ENCODE measurements at places on chromosomes 3 and 15.

GRCh38 chr3:25266677-25267076 is 161.4 kb upstream of the RARB start:
- DNase-seq, result no peak

- no peak for DNase-seq
These were observed 7.6 kb downstream of the SLC9A9 start for GRCh38 chr3:143840636-143841035.

DNA sequence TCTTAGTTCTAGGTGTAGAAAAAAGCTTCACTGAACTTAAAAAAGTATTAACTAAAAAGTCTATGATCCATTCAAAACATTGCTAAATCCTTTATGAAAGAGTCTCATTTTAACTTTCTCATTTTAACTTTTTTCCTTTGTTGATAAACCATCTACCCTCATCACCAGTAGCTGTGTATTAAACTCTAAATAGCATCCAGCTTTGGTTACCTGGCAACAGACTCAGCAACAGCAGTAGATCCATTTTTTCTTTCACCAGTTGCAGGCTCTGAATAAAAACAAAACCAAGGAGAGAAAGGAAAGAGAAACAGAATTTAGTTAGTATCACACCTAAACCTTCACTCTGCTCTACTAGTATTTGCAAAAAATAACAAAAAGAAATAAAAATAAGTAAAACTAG is 51.6 kb downstream of the TP53BP1 start:
- no peak for DNase-seq

DNA sequence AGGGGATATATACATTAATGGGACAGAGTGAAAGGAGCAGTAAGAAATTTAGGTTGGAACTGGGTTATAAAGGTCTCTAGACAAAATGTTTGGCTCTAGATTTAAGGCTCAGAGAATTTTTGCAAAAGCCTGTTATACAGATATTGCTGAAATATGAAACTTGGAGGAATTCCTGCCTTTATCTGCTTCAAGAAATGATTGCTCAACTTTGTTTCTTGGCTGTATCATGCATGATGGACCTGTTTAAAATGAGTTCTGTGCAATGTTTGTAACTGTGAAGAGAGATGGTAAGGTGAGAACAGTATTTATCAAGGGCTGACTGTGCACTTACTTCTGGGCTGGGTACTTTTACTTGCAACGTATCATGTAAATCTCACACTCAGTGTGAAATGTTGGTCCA is 3.3 kb downstream of the CRYBG3 start:
- DNase-seq, result no peak

DNA sequence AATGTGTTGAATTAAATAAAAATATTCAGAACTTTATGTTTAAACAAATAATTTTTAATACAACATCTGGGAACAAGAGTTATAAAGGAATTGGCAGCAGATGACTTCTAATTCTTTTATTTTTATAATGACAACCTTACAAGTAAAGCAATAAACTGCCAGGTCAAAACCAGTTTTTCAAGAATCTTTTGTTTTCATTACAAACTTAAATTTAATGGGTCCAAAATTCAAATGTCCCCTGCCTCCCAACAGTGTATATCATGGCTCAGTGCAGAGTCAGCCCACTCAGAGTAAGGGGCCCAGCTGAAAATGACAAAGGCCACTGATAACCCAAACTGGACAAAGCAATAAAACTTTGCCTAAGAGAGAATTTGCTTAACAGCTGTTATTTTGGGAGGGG is 81.5 kb downstream of the STRIT1 start:
- no peak for DNase-seq

- DNase-seq, result no peak
These were observed 83.5 kb downstream of the ADAMTS9 start for GRCh38 chr3:64604313-64604712.

DNA sequence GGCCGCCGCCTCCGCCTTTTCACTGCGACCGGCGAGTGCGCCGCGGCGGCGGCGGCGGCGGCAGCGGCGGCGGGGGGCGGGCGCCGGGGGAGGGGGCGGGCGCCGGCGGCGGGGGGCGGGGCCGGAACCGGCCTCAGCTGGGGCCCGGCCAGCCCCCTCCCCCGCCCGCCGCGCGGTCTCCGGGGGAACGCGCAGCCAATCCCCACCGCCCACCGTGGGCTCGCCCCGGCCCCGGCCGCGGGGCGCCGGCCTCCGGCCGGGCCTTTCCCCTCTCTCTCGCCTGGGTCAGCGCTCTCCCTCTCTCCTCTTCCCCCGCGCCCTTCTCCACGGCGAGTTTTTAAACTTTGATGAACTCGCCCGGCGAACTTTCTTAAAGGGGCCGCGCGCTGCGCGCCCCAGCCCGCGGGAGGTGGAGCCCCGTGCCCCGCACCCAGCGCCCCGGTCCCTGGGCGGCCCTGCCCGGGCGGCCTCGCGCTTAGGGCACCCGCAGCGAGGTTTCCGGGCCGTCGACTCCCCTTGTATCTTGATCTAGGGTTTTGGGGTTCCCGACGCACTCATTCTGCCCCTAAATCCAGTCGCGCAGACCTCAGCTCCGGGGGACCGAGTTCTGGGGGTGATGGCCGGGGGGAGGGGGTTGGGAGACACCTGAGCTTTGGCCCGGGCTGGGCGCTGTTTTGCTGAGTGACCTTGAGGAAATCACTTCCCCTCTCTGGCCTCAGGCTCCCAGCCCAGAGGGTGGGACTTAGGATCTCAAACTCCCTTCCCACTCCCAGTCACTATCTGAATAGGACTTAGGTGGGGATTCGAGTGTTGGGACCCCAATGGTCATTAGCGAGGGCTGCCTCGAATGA is at the start of gene RBPMS2:
Gene RBPMS2, minus strand, starts transcription at position 39 of the 851 bp plus-strand sequence. CDS start 270 bp downstream, outside the sequence.
- DNase-seq, result no peak

- DNase-seq, result no peak
These were observed 70.2 kb upstream of the ACTC1 start for GRCh38 chr15:34865531-34865930.

DNA sequence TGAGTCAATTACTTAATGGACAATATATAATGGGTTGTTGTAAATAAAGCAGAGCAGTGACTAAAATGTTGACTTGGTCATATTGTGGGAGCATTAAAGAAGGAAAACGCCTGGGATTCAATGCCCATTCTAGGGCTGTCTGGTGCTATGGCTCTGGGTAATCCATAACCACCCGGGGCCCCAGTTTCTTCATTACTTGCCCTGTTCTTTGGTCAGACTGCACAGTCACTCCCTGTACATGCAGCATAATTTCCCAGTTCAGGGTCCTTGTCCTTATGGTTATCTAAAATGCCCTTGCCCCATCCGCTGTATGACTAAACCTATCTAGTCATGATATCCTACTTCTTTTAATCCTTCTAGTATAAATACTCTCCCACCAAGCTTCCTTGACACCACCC is 27.5 kb upstream of the DENND4A start:
- no peak for DNase-seq

- no peak for DNase-seq
These were observed 727.5 kb downstream of the TBL1XR1 start for GRCh38 chr3:176469694-176470205.

GRCh38 chr15:77546050-77546501 is 86.6 kb downstream of the LINGO1 start:
- no peak for DNase-seq

DNA sequence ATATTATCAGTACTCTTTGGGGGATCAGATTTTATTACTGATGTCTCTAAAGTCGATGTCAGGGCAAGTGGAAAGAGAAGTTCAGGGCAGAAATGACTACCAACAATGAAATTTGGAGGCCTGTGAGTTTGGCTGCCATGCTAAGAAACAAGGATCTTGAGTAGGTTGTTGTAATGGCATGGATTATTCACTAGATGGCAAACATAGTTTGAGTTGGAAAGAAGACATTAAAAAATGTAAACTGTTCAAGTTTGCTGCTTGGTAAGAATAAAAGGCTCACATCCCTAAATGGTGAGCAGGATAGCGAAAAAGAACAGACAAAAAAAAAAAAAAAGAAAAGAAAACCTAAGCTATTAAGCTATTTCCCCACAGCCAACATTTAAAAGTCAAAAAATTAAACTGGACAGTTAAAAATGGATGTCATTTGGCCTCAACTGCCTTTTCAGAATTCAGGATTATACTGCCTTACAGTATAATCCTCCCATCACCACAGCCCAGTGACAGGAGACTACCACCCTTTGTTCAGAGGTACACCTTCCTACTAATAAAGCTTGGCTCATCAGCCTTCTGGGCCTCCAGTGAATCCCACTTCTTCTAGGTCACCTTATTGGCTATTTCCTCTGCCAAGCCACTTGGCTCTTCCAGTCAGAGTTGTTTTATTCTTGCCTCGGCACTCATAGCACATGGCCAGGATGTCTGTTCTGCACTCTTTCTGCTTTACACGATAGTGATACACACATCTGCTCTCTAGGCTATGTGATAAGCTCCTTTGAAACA is 163.7 kb downstream of the PLD1 start:
- no peak for DNase-seq

All from activated naive CD4-positive, alpha-beta T cell (primary cell).